C1 segment of cervical spinal cord (tissue), 14 donors: ENCODE measurements at places on chromosomes 1 and 21.

GRCh38 chr1:7006996-7007871 lies 222.0 kb downstream of the CAMTA1 start:
- no peak for DNase-seq

- DNase-seq: no peak
Measured at GRCh38 chr1:51708911-51709760, 92.2 kb downstream of the OSBPL9 start.

GRCh38 chr21:32135401-32136363 lies 143.2 kb downstream of the MIS18A start:
- no peak for DNase-seq

- DNase-seq: peak; percentile 43
Measured at GRCh38 chr1:154957091-154957657, 1.3 kb upstream of the PBXIP1 start.

DNA sequence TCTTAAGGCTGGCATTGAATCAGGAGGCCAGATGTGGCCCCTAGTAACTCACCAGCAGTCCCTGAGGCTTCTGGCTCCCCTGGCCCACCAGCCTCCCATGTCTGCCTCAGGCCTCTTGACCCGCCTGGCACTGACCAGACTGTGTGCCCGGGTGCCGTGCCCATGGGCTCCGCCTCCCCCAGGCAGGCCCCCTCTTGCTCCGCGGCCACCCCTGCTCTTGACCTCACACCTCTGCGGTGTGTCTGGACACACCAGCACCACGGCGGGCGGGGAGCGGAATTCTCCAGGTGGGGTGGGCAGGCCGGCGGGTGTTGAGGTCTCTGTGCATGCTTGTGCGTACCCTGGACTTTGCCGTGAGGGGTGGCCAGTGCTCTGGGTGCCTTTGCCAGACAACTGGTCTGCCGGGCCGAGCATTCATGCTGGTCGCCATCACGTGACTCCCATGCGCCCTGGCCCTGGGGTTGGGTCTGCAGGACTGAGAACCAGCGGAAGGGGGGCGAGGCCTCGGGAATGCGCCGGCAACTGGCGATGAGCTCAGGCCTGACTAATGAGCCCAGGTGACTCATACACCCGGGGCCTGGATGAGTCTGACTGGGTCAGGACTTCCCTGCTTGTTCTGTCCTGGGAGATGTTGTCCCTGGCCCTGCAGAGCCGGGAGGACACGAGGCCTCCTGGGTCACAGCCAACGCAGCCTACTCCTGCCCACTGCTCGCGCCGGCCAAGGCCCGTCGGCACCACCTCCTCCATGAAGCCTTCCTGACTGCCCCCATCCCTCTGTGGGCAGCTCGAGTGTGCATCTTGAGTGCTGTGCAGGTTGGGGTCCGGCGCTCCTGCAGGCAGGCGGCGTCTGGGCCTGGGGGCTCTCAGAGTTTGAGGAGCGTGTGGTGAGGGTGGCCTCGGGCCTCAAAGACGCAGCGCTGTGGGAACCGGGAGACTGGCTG lies 22.6 kb downstream of the COL18A1 start:
- DNase-seq: no peak

GRCh38 chr21:41119901-41120300 lies 48.1 kb upstream of the BACE2 start:
- DNase-seq: no peak

GRCh38 chr1:114093624-114094362 lies 59.9 kb downstream of the SYT6 start:
- no peak for DNase-seq

- no peak for DNase-seq
Measured at GRCh38 chr1:92795166-92795565, 10.3 kb upstream of the EVI5 start.

DNA sequence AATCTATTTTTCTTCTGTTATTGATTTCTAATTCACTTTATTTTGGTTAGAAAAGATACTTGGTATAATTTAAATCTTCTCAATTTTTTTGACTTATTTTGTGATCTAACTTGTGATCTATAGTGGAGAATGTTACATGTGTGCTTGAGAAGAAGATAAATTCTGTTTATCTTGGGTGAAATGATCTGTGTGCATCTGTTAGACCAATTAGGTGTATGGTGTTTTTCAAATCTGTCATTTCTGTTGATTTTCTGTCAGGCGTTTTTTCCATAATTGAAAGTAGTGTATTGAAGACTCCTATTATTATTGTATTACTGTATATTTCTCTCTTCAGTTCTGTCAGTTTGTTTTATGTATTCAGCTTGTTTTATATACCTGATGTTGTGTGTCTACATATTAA lies 1668.3 kb downstream of the PLA2G4A start:
- no peak for DNase-seq

DNA sequence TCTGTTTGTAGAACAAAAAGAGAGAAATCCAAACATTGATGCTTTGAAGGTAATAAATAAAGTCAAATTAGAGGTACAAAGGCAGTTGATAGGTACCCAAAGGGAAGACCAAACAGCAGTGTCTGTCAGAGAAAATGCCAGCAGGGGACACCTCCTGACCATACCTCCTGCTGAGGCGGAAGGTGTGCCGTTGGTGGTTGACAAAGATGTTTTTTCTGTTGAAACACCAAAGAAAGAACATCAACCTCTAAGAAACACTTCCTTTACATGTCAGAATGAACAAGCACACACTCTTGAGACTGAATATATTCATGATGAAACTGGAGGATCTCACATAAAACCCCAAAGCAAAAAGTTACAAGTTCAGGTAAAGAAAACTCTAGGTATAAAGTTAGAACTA lies 128.3 kb downstream of the MACF1 start:
- DNase-seq: no peak

DNA sequence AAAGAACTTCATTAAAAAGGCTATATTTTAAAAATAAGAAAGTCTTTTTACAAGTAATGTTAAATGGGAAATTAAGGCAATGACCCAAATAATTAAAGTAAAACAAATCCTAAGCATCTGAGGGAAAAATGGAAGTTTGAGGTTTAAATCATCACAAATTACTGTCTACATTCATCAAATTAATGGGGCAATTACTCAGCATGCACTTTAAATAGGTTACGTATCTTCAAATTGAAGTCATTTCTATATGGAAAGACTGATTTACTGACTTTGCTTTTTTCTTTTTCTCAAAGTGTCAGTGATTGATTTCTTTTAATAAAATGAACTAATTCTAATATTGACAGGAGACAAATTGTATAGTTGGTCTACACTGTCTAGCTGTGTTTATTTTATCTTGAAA lies 1452.3 kb downstream of the NCAM2 start:
- no peak for DNase-seq

DNA sequence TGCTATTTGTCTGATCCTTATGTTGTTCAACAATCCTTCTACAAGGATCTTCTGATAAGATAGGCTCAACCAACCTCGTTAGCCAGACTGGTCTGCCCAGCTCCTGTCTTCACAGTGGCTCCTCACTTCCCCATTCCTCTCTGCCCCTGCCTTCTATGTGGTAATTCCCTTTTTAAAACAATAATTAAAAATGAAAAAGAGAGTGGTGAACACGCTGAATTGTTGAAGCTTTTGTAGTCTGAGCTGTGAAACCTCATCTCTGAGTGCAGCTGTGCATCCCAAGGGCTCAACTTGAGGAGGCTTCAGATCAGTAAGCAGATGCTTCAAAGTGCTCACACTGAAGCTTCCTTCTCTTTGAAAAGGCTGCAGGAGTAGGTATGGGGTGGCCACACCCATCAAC lies 70.7 kb upstream of the JUN start:
- DNase-seq: no peak

DNA sequence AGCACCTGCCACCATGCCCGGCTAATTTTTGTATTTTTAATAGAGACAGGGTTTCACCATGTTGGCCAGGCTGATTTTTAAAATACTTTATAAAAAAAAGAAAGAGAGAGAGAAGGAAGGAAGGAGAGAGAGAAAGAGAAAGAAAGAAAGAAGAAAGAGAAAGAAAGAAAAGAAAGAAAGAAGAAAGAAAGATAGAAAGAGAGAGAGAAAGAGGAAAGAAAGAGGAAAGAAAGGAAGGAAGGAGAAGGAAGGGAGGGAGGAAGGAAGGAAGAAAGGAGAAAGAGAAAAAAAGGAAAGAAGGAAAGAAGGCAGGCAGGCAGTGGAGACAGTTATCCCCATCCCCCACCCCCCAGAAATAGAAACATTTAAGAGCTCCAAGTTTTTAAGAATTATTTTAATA lies 69.9 kb downstream of the TOMM20 start:
- DNase-seq: no peak

DNA sequence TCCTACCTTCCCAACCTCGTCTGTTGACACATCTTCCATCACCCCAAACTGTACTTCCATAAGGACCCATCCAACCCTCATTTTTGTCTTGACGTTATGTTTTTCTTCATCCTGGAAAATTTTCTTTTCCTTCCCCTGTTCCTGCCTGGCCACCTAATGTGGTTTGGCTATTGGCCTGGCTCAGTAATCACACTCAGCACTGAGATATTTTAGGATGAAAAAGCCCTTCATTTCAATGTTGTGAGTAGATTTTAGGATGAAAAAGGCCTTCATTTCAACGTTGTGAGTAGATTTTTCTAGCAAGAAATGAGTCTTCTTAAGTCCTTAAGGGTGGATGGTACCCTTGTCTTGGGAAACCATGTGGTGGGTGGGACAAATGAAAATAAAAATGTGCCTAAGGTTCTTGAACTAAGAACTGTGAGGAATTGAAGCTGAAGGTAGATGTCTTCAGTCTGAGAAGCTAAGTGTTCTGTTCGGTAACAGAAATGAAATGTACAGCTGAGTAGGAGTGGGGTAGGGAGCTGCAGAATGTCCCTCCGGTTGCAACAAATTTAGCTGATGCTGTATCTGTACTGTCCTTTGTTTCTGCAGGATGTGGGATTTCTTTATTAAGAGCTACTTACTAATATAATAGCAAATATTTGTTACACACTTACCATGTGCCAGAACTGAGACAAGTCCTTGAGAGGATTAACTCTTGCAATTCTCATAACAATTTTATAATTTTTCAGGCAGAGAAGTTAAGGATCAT lies 36.1 kb downstream of the DNTTIP2 start:
- DNase-seq: no peak

GRCh38 chr1:161119092-161119903 lies 1.4 kb downstream of the NIT1 start:
- no peak for DNase-seq

GRCh38 chr1:237293804-237294203 lies 251.8 kb downstream of the RYR2 start:
- DNase-seq: no peak

GRCh38 chr1:223700388-223700918 lies 11.9 kb upstream of the CAPN2 start:
- DNase-seq: no peak

GRCh38 chr1:220189750-220190347 lies 82.4 kb downstream of the RAB3GAP2 start:
- no peak for DNase-seq

GRCh38 chr1:39689214-39689613 lies 2.0 kb downstream of the HPCAL4 start:
- DNase-seq: peak; percentile 78

GRCh38 chr1:9996624-9997582 lies at the start of gene RBP7:
RBP7 (plus strand) TSS chr1:9997228; CDS start chr1:9997259, 31 bp downstream.
- DNase-seq: no peak

DNA sequence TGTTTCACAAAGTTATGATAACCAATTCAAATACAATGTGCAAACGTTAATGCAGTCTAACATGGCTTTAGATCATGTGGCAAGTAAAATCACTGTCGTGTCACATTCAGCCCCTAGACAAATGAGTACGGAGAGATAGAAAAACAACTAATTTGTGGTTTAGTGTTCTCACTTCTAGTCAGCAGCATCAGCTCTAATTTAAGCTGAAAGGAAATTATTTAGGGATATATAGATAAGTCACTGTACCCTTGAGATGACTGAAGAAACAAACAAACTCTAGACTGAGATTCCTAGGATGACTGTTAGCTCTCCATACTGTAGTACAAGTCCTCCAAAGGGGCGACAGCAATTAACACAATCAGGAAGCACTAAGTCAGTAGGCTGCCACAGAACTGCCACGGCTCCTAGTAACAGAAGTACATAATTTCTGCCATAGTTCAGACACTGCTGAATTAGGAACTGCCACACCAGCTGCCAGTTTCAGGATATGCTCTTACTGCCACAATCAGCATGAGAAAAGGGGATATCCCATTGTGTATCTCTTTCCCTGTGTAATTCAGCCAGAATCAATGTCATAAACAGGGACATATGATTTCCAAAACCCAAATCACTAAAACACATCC lies 150.4 kb upstream of the NEGR1 start:
- DNase-seq: no peak

- DNase-seq: no peak
Measured at GRCh38 chr1:99763956-99764355, 2.5 kb downstream of the FRRS1 start.

DNA sequence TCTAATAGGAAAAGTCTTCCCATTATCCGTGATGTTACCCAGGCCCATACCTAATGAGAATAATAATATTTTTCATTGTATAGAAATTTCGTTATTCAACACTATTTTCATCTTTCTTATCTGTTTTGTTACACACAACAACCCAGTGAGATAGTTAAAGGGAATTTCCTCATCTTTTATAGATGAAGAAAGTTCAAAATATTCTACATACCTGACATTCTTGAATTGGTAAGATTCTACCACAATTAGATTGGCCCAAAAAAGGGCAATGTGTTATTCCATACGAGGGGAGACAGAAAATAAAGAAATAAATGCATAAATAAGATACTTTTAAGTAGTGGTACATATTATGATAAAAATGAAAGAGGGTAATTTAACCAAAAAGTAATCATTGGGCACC lies 405.5 kb upstream of the ADAMTS5 start:
- no peak for DNase-seq

GRCh38 chr1:44500181-44501046 lies 95.4 kb downstream of the RNF220 start:
- DNase-seq: peak; percentile 89

DNA sequence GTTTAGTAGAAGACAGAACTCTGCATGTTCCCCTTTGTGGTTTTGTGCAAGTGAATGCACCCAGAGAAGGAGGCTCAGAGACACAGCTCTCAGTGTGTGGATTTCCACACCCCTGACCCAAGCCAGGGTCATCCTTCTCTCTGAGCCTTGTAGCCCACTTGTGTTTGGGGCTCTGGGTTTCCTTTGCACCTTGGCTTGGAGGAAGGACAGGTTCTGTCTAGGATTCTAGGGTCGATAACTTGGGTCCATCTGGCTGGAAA lies 27.2 kb downstream of the MYOG start:
- DNase-seq: no peak
